Thoracic aorta (tissue), 2 donors: ENCODE measurements at places on chromosomes 6 and 20. TPM values are rescaled to one million over a fixed set of nuclear protein-coding genes. Genes with fewer than 3 reads are reported as not detected.

DNA sequence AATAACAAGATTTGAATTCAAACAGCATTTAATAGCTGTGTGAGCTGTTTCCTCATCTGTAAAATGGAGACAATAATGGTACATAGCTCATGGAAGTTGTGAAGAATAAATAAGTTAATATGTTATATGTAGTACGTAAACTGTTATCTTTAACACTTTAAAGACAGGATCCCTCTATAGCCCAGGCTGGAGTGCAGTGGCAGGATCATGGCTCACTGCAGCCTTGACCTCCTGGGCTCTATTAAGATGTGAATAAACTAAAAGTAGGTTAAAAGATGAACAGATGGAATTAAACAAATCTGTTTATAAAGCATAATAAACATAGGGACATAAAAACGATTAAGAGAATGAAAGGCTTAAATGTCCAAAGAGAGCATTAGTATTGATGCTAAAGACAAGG, 3.0 kb downstream of the AMD1 start:
- no peak for DNase-seq

DNA sequence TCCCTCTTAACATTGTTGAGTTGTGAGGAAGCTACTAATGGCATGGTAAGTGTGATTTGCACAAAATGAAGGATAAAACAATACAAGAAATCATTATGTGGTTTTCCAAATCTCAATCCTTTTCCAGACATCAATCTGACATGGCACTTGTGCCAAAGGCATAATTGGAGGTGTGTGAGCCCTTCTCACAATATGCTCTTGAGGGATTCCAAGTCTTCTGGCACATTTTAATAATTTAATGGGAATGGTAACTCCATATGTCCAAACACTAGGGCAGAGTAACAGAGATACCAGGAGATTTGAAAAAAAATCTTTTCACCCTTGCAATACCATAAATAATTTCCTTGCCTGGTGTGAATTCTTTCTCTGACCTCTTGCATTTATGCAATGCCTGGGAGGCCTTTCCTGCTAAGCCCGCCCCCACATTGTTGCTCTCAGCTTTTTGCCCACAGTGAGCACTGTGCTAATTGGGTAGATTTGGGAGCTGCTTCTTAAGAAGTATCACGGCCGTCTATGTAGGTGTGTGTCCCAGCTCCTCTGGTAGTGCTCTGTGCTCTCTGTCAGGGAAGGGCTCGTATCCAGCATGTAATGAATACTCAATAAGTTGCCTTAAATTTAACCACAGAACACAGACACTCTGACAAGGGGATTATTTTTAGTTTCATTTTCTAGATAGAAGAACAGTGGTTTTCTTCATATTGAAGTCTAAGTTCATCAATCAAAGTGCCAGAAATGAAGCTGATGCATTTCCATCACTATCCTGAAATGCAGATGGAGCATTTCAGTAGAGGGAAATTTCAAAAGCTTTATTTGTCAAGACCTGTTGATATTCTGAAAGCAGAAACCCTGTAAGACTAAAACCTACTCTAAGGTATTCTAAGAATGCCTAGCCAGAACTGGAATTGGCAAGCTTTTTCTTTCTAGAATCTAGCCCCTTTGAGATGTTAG, 54.4 kb upstream of the CEP85L start:
- no peak for DNase-seq

- DNase-seq: no peak
Measured at GRCh38 chr6:5175635-5176034, 85.1 kb downstream of the LYRM4 start.

GRCh38 chr6:90083891-90084290, 189.6 kb downstream of the GJA10 start:
- DNase-seq: no peak

GRCh38 chr6:82374516-82374915, 10.9 kb downstream of the TPBG start:
- DNase-seq: no peak

- no peak for DNase-seq
Measured at GRCh38 chr6:39203436-39204159, 25.7 kb downstream of the KCNK5 start.

GRCh38 chr6:52731719-52732118, 31.6 kb downstream of the GSTA2 start:
- DNase-seq: no peak

GRCh38 chr20:6784210-6784631, 16.7 kb downstream of the BMP2 start:
- DNase-seq: no peak

- DNase-seq: no peak
Measured at GRCh38 chr6:155317186-155317585, 2.9 kb upstream of the TFB1M start.

DNA sequence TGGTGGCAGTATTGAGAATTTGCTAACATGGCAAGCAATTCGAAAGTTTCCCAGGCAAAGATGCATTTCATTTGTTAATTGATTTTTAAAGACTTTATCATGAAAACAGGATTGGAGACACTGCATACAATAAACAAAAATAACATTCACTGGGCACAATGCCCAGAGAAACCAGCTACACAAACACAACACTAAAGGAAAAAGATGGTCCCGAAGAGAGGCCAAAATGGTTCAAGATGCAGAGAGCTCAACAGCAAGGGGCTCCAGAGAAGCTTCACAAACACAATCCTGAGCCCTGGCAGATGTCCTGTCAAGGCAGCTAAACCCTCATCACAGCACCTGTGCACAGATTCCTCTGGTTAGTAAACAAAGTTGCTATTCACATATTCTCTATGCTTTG, 79.3 kb downstream of the INSM1 start:
- no peak for DNase-seq

- no peak for DNase-seq
Measured at GRCh38 chr20:46648903-46649649, 2.2 kb downstream of the SLC13A3 start.

GRCh38 chr20:54668271-54669039, 193.1 kb downstream of the DOK5 start:
- DNase-seq: no peak

GRCh38 chr20:63064745-63065711, 58.3 kb upstream of the BHLHE23 start:
- no peak for DNase-seq

GRCh38 chr20:43431134-43431519, 26.6 kb upstream of the SRSF6 start:
- DNase-seq: no peak

- DNase-seq: no peak
Measured at GRCh38 chr6:41896281-41896680, 1.1 kb upstream of the USP49 start.

- DNase-seq: no peak
Measured at GRCh38 chr6:69827276-69827893, 30.6 kb upstream of the LMBRD1 start.

DNA sequence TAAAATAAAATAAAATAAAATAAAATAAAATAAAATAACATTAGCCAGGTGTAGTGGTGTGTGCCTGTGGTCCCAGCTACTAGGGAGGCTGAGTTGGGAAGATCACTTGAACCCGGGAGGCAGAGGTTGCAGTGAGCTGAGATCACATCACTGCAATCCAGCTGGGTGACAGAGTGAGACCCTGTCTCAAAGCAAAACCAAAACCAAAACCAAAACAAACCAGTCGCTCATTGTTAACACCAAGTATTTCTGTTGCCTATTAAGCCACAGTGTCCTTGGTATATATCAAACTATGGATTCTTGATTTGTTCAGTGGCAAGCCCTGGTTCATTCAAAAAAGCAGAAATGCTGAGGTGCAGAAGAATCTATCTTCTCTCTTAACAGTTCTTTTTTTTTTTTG, 65.7 kb downstream of the PYGB start:
- no peak for DNase-seq

- no peak for DNase-seq
Measured at GRCh38 chr20:8060977-8061376, 41.4 kb upstream of the TMX4 start.

The TRIM10 gene
- total RNA-seq: not detected

The BEND6 gene
- total RNA-seq: 0.27 TPM

The FAM162B gene
- not detected for total RNA-seq

The VGLL2 gene
- total RNA-seq: not detected

The GPR63 gene
- 3.4 TPM for total RNA-seq
